ENCODE measurements at places on chromosomes 11 and 22. TPM values are rescaled to one million over a fixed set of nuclear protein-coding genes. Genes with fewer than 3 reads are reported as not detected.

The AQP11 gene
- 0.75 TPM for total RNA-seq

The C11orf21 gene
- total RNA-seq: 2.3 TPM

GRCh38 chr22:33570110-33570509 lies 350.2 kb downstream of the LARGE1 start:
- H3K27me3 ChIP-seq: no peaks in the 10 kb centered on the region
- no peak for DNase-seq
- no peak overlapping the region for H3K4me3 ChIP-seq
- no peak overlapping the region for H3K27ac ChIP-seq

- peak overlapping the region; percentile 84 for H3K27ac ChIP-seq
- no peak overlapping the region for H3K4me3 ChIP-seq
- peaks cover 79% of the 10 kb centered on the region for H3K36me3 ChIP-seq
- DNase-seq: peak; percentile 80
- no peaks in the 10 kb centered on the region for H3K27me3 ChIP-seq
- peaks cover 75% of the 10 kb centered on the region for H3K4me1 ChIP-seq
Measured at GRCh38 chr11:64854534-64855502, 10.4 kb upstream of the CDC42BPG start.

DNA sequence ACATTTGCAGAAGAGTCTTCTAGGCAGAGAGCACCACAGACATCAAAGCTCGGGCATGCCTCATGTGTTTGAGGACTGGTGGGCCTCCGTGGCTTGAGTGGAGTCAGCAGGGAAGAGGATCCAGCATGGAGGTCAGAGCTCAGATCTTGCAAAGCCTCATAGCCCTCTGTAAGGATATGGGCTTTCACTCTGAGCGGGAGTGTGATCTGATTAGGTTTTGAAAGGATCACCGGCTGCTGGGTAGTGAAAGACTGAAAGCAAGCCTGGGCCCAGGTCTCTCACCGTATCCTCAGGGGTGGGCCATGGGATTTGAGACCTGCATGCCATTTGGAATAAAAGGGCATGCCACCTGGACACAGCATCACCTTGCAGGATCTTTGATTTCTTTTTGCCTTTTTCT lies 112.7 kb downstream of the TEAD1 start:
- H3K27me3 ChIP-seq: no peaks in the 10 kb centered on the region
- H3K27ac ChIP-seq: no peak overlapping the region
- H3K4me1 ChIP-seq: peaks cover 26% of the 10 kb centered on the region
- no peak overlapping the region for H3K4me3 ChIP-seq
- H3K36me3 ChIP-seq: peaks cover 6% of the 10 kb centered on the region
